ENCODE measurements at places on chromosomes 6 and 20.

- DNase-seq = no peak
Observed at GRCh38 chr20:59466107-59466815, 138.1 kb upstream of the PHACTR3 start.

DNA sequence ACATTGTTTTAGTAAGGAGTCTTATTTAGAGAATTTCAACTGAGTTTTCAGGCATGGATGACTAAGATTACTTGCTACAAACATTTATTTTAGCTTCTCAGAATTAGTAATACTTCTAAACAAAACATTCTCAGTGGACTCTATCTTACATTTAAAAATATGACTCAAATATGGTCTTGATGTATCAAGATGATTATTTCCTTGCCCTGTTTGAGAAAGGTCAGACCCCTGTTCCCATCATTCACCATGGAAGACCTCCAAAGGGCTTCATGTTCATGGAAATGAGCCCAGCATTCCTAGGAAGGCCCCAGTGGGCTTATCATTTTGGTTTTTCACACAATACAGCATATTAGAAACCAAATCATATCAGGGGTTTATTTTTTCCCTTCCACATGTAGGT is 24.6 kb upstream of the TRPC4AP start:
- DNase-seq = no peak

GRCh38 chr20:31637660-31638059 is at the start of gene COX4I2:
TSS of gene COX4I2 (plus strand) at chr20:31637912. CDS start at chr20:31639018, 1,106 bp downstream.
- no peak for DNase-seq

DNA sequence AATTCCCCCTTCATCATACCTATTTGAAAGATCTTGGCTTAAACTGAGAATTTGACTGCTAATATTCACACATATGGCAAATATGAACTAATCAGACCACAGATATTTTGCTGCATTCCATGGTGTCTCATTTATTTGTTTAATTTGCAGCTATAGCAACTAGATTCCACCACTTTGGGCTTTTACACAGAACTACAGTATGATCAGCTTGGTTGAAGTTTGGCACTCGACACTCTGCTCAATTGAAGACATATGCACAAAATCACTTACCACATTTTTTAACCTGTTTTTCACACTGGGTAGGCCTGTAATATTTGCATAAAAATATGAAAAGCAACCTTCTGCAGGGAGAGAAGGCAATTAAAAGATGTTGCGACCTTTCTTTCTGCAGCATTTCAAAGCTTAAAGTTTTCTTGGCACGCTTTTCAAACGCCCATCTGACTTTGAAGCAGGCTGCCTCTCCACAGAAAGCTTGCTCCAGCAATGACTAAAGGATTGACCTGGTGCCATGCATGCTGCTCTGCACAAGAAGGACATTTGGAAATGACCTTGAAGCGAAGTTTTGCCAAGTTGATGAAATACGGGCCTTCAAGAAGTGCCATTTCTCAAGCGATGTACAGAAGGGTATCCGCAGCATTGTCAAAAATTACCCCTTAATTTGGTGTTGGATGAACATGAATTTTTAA is 126.7 kb downstream of the AIG1 start:
- DNase-seq = peak; percentile 82

GRCh38 chr20:58246346-58246745 is 17.9 kb upstream of the ANKRD60 start:
- DNase-seq = no peak

- DNase-seq = no peak
Observed at GRCh38 chr6:30840935-30841643, 43.2 kb upstream of the DDR1 start.

GRCh38 chr6:117512987-117513573 is 30.6 kb downstream of the DCBLD1 start:
- DNase-seq = no peak

DNA sequence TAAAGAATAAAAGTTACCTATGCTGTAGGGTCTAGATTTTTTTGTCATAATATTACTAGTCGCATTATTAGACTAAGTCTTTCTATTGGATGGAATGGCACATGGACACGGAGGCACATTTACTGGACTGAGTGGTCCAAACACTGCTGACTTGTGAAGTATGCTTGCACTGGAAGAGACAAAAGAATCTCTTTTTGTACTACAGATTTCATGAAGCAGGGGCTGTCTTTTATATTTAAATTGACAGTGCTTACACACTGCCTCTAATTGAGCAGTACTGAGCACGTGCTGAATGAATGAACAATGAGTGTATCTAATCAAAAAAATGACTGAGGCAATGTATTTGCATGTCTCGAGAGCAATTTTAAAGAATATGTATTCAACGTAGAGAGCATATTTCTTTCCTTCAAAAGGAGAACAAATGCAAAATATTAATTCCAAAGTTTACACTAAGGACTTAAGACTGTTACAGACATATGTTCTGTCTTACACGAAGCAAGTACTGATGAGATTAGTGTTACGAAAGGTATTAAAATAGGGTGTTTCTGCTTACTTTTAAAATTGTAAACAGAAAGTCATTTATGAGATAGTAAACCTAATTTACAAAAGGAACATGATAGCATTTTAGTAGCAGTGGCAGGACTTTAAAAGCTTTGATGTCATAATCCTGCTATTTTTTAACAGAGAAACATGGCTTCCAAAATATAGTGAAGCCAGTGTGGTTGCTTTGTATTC is 8.3 kb downstream of the ELOVL2 start:
- no peak for DNase-seq

GRCh38 chr6:50846852-50847155 is 28.1 kb downstream of the TFAP2B start:
- DNase-seq = no peak

GRCh38 chr6:40755046-40755681 is 168.0 kb upstream of the LRFN2 start:
- no peak for DNase-seq

GRCh38 chr20:3199976-3200755 is 4.3 kb downstream of the DDRGK1 start:
- DNase-seq = no peak

DNA sequence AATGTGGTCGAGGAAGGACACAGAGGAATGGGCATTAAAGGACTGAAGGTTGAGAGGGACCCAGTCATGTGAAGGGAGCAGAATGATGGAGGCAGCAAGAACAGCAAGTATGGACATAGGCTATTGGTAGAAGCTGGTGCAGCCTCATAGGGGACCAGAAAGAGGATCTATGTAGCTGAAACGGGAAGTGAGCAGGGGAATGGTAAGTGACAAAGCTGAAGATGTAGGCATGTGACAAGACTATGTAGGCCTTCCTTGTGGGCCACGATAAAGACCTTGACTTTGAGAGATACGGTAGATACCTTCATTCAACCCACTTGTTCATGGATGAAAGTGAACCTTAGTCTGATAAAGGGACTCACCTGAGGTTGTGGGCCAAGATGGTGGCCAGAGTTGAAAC is 3.5 kb downstream of the CTNNBL1 start:
- no peak for DNase-seq

DNA sequence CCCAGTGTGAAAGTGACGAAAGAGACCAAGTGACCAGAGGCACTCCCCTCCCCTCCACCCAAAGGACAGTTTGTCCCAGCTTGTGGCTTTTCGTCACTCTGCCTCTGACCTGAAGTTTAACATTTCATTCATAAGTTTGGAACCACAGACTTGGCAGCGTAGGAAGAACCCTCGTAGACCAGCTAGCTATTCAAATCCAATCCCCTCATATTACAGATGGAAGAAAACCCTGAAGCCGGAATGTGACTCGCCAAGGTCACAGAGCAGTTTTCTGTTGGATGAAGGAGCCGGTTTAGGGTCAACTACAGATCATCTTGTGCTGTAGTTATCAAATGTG is 3.9 kb upstream of the SYS1 start:
- no peak for DNase-seq

- DNase-seq = peak; percentile 35
Observed at GRCh38 chr20:47795214-47795907, 10.1 kb upstream of the SULF2 start.

DNA sequence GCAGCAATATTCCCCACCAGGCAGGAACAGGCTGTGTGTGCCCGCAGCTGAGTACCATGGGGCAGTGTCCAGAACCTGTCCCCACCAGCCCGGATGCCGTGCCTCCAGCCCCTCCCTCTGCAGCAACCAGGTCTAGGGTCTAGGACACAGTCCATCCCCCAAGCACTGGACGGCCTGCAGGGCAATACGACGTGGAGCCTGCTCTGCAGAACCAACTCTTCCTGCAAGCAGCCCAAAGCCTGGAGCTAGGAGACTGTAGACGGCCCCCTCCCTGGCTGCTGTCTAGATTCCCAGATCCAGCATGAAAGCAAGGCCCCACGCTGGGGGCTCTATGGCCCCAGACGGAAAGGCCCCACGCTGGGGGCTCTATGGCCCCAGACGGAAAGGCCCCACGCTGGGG is 128.2 kb upstream of the AFDN start:
- DNase-seq = no peak

GRCh38 chr6:108078191-108078590 is 3.6 kb upstream of the OSTM1 start:
- DNase-seq = no peak

- no peak for DNase-seq
Observed at GRCh38 chr6:44338228-44339122, 4.0 kb upstream of the SPATS1 start.

DNA sequence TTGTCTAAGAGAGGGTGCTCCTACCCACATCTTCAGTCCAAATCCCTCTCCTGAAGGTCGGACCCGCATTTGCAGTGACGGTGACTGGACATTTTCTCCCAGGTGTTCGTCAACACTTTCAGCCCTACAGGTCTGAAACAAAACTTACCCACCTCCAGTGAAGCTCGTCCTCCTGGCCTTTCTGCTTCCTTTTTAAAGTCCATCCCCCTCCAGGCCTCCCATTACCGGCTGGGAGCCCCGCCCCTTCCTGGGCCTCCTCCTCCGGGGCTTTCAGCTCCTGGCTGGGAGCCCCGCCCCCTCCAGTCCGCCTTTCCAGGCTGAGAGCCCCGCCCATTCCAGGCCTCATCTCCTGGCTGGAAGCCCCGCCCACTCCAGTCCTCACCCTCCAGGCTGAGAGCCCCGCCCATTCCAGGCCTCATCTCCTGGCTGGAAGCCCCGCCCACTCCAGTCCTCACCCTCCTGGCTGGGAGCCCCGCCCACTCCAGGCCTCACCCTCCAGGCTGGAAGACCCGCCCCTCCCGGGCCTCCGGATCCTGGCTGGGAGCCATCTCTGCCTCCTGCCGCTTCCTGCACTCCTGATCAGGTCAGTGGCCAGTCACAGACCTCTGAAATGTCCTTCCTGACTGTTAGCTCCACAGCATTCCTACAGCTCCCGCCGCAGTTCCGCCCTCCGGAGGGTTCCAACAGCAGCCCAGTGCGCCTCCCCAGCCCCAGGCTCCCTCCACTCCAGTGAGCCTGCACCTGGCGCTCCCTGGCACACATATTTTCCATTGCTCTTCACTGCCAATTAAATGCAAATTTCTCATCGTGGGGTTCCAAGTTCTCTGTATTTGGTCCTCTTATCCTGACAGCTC is 98.5 kb downstream of the LY86 start:
- peak; percentile 60 for DNase-seq

DNA sequence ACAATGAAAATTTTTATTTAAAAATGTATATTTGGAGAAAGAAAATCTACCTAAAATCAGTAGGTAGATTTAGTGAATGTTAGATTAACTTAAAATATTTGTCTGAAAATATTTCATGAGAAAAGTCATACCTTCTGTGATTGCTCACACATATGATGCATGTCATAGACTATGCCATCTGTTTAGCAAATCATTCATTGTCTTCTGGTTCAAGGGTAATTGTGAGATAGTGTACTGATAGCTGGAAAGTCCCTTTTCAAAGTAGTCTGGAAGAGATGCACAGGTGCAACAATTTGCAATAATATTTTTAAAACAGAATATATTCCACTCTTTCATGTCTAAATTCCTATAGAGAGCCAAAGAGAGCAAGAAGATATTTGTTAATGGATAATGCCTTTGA is 21.0 kb upstream of the RNF217 start:
- no peak for DNase-seq

DNA sequence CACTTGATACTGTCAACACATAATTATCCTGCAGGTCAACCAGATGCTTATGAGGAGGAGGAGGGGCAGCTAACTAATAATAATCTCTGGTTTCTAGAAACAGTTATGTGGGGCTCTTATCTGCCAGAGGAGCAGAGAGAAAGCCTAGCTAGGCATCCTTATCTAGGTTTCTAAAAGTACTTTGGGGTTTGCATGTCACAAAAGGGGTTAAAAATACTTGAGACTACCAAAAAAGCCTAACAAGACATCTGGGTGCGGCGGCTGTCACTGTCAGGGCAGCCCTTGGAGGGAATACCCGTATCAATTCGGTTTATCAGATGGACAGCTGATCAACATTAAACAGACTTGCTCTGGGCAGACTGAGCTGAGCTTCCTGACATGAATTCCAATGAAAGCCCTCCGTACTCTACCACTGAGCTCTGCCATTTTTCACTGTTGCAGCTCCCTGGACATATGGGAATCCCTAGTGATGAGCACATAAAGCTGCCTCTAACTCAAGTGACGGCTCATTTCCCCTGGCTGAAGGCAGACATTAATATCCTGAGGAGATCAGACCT is 166.6 kb downstream of the PDSS2 start:
- no peak for DNase-seq

DNA sequence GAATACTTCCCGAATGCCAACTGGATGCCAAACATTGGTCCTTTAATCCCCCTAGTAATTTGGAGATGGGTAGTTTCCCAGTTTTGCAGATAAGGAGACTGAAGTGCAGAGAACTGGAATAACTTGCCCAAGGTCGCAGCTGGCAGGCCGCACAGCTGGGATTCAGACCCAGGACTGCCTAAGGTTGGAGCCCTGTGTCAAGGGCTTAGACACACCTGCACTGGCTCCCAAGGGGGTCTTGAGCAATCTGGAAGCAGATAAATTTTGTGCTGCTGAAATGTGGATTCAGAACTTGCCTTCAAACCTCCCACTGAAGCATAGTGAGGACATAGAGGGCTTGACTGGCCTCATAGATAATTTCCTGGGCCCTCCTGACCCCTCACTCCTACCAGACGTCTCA is 30.5 kb downstream of the FOXP4 start:
- DNase-seq = no peak
